Activated T-helper 2 cell treated with anti-CD3 and anti-CD28 coated beads, Interferon-gamma antibody, Interleukin-2, Interleukin-4, amounts not matched to agents 10 μg/mL and 5 μg/mL and 100 μg/mL, durations not matched to agents 14 hours and 24 hours and 36 hours (primary cell): ENCODE measurements at places on chromosomes 6 and 20. TPM values are rescaled to one million over a fixed set of nuclear protein-coding genes. Genes with fewer than 3 reads are reported as not detected.

DNA sequence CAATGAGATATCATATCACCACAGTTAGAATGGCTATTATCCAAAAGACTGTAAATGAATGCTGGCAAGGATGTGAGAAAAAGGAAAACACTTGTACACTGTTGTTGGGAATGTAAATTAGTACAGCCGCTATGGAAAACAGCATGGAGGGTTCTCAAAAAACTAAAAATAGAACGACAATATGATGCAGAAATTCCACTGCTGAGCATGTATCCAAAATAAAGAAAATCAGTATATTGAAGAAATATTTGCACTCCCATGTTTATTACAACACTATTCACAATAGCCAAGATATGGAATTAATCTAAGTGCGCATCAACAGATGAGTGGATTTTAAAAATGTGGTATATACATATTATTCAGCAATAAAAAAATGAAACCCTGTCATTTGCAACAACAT lies 898.9 kb upstream of the MAN1A1 start:
- no peak overlapping the region for H3K4me3 ChIP-seq
- DNase-seq: no peak
- H3K27ac ChIP-seq: no peak overlapping the region
- no peaks in the 10 kb centered on the region for H3K27me3 ChIP-seq

- no peak overlapping the region for H3K27ac ChIP-seq
- no peak for DNase-seq
- H3K4me3 ChIP-seq: no peak overlapping the region
These were observed 108.6 kb downstream of the DLL1 start for GRCh38 chr6:170182093-170182780.

- no peak for DNase-seq
- peaks cover 4% of the 10 kb centered on the region for H3K4me1 ChIP-seq
- H3K36me3 ChIP-seq: no peaks in the 10 kb centered on the region
- no peak overlapping the region for H3K4me3 ChIP-seq
- H3K27ac ChIP-seq: no peak overlapping the region
- no peaks in the 10 kb centered on the region for H3K27me3 ChIP-seq
These were observed 1262.5 kb upstream of the CITED2 start for GRCh38 chr6:140636908-140637402.

DNA sequence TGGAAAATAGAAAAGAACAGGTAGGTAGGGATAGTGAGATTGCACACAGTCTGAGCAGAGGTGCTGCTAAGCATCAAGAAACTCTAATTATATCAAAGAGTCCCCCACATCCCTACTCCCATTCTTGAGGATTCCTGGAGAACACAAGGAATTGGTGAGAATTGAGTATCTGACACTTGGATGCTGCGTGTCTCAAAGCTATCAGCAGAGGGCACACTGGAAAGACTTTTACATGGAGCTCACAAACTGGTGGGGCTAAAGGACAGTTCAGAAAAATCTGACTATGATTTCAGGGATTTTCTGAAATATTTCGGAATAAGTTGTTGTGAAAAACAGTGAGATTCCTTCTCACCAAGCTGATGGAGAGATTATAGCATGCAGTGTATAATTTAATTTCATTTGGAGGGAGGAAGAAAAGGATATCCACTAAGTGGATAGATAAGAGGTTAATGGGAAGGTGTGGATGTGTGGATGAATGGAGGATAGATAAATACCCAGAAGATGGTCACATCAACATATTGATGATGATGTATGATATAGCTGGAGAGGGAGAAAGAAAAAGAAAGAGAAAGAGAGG lies 215.4 kb upstream of the DEFB112 start:
- H3K27ac ChIP-seq: no peak overlapping the region
- no peaks in the 10 kb centered on the region for H3K36me3 ChIP-seq
- H3K4me1 ChIP-seq: no peaks in the 10 kb centered on the region
- no peak overlapping the region for H3K4me3 ChIP-seq

SLC17A1 gene
- total RNA-seq: 0.32 and 0.34 TPM in 2 replicates

RIPPLY2 gene
- total RNA-seq: not detected in 2 replicates

EDN1 gene
- total RNA-seq: 0.09 TPM in 2 replicates

DNA sequence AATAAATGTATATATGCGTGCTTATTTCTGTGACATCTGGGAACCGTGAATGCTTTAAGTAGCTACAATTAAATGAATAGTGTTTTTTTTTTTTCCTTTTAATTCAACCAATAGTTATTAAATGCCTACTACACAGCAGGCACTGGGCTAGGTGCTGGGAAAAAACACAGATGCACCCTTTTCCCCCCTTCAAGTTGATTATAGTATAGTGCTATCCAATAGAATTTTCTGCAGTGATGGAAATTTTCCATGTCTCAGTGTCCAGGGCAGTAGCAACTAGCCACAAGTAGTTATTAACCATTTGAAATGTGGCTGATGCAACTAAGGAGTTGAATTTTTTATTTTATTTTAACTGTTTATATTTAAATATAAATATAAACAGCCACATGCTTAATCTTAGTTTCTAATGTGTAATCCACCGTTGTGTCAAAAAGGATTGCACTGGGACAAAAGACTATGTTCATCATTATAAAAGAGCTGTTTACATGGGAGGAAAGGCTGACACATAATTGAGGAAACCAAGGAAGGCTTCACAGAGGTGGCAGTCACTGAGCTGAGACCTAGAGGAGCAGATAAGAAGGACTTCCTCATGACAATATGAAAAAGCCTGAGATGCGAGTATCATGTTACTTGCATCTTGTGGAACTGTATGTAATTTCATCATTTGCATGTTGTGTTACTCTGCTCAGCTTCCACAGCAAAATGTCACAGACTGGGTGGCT lies 261.2 kb upstream of the PLCB4 start:
- no peaks in the 10 kb centered on the region for H3K36me3 ChIP-seq
- H3K4me3 ChIP-seq: no peak overlapping the region
- DNase-seq: no peak
- no peaks in the 10 kb centered on the region for H3K27me3 ChIP-seq
- peaks cover 4% of the 10 kb centered on the region for H3K4me1 ChIP-seq

DNA sequence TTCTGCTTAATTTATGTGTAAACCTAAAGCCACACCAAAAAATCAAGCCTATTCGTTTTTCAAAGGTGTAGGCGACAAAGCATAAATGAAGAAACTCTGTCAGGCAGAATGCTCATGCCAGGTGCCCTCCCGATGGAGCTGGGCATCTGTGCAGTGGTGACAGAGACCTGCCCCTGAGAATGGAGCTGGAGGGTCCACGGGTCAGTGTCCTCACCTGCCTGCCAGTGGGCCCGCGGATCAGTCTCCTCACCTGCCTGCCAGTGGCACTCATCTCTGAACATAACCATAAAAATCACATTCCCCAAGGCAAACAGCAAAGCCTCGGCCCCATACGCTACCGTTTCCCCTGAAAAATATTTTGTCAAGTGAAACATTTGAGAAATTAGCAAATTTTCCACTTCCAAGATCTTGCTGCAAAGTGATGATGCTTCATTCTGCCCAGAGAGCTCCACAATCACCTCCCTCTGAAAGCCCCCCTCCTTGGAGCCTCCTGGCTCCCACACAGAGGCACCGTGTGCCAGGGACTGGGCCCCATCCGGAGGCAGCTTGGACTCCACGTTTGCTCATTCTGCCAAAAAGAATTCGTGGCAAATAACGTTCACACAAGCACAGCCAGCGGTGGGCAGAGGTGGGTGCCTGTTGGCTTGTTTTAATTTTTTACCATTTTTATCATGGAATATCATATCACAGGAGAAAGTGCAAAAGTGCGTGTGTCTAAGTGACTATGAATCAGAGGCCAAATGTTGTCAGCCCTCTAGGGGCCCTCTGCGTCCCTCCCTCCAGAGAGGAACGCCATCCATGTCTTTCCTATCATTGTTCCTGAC lies 88.8 kb downstream of the YTHDF1 start:
- no peaks in the 10 kb centered on the region for H3K36me3 ChIP-seq
- H3K4me1 ChIP-seq: no peaks in the 10 kb centered on the region

DNA sequence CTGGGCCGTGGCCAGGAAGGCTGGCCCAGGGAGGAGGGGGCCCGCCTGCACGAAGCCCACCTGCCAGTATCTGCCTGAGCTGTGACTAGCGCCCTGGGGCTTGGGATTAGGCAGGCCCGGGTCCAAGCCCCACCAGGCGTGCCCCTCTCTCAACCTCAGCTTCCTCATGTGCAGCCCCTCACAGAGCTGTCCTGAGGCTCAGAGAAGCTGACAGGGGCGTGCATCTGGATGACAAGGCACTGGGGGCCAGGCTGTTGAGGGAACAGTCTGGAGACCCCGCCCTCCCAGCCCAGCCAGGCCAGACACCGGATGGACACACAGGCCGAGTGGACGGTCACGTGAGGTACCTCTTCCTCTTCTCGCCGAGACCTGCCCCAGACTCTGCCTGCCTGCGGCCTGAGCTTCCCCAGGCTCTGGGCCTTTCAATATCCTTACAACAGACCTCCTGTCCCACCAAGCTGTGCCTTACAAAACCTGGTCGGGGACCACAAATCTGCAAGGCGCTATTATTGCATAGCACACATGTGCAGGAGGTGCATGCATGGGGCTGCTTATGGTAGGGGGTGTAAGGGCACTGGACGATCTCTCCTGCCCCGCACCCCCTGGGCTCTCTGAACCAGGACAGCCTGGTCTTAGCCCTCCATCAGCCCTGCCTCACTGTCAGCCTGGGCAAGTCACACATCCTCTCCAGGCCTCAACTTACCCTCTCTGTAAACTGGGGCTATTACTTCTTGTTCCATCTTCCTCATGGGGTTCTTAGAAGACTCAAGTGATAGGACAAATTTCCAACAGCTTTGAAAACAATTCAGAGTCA lies 20.0 kb downstream of the NOL4L start:
- no peak overlapping the region for H3K4me3 ChIP-seq
- no peak overlapping the region for H3K27ac ChIP-seq
- DNase-seq: no peak

CRISP3 gene
- not detected in 2 replicates for total RNA-seq

DNA sequence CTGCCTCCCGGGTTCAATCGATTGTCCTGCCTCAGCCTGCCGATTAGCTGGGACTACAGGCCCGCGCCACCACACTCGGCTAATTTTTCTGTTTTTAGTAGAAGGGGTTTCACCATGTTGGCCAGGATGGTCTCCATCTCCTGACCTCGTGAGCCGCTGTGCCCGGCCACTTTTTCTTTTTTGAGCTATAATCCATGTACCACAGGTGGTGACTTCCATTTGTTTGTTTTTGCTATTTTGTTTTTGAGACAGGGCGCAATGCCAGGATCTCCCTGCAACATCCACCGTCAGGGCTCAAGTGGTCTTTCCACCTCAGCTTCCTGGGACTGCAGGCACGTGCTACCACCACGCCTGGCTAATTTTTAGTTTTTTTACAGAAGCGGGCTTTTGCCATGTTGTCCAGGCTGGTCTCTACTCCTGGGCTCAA lies 8.5 kb downstream of the HSPA1B start:
- peaks cover 70% of the 10 kb centered on the region for H3K36me3 ChIP-seq
- peak overlapping the region; percentile 87 for H3K4me3 ChIP-seq
- DNase-seq: no peak

DNA sequence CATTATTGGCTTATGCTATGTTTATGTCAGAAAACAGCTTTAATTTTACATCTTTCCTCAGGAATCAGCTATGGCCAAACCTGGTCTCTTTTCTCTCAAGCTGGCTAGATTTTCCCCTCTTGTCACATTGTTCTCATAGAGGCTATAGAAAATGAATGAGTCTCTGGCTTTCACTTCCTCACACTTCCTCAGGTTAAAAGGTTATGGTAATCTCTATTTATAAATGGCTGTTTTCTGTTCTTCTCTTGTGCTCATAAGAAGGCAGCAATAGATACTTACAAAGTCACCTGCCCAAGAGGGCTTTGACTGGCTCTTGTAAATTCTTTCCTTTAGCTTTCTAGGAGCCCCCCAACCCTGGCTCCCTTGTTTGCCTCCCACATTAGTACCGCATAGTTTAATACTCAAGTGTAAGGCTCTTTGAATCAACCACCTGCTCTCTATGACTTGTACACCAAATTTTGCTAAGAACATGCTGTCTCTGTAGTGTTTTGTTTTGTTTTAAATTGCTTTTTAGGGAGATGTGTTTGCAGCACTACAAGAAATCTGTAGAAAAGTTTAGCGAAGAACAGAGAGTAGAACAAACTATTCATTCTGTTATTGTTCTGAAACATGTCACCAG lies 897.4 kb upstream of the CITED2 start:
- H3K27ac ChIP-seq: no peak overlapping the region
- H3K4me3 ChIP-seq: no peak overlapping the region
- no peaks in the 10 kb centered on the region for H3K4me1 ChIP-seq

DNA sequence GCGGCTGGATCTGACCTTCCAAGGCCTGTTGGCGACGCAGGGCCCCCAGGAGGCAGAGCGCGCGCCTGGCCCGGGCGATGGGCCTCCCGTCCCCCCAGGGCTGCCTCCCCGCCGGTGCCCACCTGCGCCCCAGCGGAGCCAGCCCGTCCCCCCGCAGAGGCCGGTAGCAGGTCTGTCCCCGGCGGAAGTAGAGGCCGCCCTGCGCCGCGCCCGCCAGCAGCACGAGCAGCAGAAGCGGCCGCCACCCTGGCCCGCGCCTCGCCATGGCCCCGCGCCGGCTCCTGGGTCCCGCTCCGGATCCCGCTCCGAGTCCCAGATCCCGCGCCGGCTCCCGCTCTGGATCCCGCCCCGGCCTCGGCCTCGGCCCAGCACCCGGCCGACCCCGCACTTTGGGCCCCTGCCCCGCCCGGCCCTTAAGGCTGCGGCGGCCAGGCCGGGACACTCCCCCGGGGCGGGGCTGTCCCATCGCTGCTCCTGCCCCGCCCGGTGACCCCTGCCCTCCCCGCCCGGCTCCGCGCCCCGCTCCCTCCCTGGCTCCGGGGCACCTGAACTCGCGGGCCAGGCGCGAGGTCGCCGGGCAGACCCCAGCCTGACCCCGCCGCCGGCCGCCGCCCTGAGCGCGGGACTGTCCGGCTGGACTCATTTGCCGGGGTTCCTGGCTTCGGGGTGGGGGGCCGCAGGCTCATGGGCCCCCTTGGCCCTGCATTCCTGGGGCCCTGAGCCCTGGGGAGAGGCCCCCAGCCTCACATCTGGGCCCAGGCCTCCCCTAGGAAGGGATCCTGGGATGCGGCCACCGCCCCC lies at the start of gene CTSZ:
Gene CTSZ, minus strand, starts transcription at position 391 of the 801 bp plus-strand sequence. Its CDS starts 126 bp downstream, at position 265.
- no peaks in the 10 kb centered on the region for H3K27me3 ChIP-seq
- DNase-seq: peak; percentile 39
- peaks cover 27% of the 10 kb centered on the region for H3K36me3 ChIP-seq
- H3K4me3 ChIP-seq: peak within 1 kb of the TSS; percentile 81

DNA sequence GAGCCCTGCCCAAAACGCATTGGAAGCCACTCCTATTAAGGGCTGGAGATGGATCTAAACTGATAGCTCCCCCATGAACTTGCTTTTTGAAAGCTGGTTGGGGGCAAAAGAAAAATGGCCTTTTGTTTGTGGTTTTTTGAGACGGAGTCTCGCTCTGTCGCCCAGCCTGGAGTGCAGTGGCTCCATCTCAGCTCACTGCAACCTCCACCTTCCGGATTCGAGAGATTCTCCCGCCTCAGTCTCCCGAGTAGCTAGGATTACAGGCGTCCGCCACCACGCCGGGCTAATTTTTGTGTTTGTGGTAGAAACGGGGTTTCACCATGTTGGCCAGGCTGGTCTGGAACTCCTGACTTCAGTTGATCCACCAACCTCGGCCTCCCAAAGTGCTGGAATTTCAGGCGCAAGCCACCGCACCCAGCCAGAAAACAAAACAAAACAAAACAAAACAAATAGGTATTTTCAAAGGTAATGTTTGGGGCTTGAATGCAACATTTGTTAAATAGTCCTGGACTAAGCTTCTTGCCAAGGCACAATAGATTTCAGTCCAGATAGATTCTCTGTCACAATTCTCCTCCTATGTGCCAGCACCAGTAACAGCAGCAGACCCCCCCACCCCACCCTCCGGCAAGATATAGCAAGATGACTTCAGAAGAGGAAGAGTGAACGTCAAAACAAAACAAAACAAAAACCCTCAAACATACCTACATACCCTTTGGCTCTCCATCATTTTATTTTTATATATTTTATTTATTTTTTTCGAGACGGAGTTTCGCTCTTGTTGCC lies 26.5 kb upstream of the ABT1 start:
- H3K27me3 ChIP-seq: no peaks in the 10 kb centered on the region
- no peak for DNase-seq
- no peak overlapping the region for H3K27ac ChIP-seq
- no peaks in the 10 kb centered on the region for H3K36me3 ChIP-seq
- no peak overlapping the region for H3K4me3 ChIP-seq
